Anterior cingulate cortex (tissue), 58 donors: ENCODE measurements at places on chromosomes 1 and 21.

DNA sequence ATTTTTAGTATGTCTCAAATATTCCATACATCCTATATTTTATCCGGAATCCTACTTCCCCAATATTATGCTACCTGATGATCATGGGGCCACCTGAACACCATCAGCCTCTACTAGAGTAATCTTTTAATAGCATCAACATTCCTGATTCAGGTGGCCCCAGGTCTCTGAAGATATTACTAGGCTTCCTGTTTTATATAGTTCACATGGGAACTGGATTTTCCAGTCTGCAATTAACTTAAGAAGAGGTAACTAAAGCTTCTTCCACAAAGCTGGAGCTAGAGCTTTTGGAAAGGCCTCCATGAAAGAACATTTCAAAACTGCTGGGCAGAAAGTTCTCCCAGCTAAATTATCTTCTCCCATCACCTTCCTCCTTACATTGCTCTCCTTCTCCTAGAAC, 72.3 kb upstream of the ADAM30 start:
- no peak for DNase-seq

GRCh38 chr1:55584526-55585401, 369.6 kb upstream of the USP24 start:
- DNase-seq: peak; percentile 24

DNA sequence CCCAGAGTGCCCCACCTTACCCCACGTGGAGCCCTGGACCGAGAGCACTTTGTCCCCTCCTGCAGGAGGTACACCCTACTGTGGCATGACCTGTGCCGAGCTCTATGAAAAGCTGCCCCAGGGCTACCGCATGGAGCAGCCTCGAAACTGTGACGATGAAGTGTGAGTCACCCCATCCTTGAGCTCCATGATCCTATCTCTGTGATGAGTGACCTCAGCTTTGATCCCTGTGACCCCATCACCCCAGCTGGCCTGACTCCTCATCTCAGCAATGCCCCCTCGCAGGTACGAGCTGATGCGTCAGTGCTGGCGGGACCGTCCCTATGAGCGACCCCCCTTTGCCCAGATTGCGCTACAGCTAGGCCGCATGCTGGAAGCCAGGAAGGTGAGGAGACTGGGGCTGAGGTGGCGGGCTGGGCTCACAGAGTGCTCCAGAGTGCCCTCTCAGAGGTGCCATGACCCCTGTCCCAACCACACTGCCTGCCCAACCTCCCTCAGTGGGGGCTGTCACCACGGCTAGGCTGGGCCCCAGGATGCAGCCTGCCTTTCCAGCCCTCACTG, 16.2 kb upstream of the MPL start:
- no peak for DNase-seq

DNA sequence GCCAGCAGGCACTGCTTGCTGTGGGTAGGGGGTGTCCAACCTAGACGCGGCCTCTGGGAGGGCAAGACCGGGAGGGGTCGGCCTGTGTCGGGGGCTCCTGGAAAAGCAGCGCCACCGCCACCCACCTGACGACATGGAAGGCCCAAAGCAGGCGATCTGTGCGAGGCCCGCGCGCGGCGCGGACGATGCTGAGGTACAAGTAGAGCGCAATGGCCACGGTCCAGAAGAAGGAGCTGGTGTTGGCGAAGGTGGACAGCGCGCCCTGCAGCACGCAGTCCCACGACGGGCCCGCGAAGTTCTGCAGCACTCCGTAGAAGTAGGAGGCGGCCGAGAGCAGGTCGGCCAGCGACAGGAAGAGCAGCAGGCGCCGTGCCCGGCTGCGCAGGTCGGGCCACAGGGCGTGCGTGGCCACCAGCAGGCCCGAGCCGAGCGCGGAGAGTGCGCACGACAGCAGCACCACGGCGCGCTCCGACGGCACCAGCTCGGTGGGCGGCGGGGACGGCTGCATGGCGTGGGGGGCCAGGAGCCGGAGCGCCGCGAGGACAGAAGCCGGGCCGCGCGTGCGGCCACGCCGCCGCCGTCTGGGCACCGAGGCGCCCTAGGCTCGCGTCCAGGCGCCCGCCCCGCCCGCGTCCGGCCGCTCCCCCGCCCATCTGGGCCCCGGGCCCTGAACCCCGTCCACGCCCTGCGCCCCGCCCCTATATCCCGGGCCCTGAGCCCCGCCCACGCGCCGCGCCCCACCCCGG, at the start of gene GPR157:
TSS of gene GPR157 (minus strand) at position 583 of the 746 bp plus-strand sequence. CDS start at position 508, 75 bp downstream.
- DNase-seq: peak; percentile 40

DNA sequence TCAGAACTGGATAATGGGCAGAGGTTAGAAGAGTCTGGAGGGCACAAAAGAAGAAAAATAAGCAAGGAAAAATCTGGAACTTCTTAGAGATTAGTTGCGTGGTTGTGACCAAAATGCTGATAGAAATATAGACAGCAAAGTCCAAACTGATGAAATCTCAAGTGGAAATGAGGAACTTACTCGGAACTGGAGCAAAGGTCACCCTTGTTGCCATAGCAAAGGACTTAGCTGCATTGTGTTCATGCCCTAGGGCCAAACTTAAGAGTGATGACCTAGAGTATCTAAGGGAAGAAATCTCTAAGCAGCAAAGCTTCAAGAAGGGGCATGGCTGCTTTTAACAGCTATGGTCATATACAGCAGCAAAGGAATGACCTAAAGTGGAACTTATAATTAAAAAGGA, 180.0 kb downstream of the TTLL7 start:
- no peak for DNase-seq

DNA sequence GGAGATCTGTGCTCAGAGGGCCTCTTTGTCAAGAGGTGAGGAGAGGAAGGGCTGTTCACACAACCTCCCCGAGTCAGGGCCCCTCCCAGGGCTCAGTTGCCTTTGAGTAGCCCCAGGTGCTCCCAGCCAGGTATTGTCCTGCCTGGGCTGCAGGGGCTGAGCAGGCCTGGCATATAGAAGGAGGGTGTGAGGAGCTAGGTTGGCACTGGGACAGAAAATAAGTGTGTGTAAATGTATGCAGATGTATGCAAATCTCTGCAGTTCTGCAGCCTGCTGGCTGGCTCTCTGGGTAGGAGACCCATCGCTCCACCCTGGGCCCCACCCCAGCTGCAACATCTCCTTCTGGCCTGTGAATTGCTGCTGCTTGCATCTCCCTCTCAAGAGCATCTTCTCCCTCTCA, 52.4 kb downstream of the NAV1 start:
- DNase-seq: no peak

DNA sequence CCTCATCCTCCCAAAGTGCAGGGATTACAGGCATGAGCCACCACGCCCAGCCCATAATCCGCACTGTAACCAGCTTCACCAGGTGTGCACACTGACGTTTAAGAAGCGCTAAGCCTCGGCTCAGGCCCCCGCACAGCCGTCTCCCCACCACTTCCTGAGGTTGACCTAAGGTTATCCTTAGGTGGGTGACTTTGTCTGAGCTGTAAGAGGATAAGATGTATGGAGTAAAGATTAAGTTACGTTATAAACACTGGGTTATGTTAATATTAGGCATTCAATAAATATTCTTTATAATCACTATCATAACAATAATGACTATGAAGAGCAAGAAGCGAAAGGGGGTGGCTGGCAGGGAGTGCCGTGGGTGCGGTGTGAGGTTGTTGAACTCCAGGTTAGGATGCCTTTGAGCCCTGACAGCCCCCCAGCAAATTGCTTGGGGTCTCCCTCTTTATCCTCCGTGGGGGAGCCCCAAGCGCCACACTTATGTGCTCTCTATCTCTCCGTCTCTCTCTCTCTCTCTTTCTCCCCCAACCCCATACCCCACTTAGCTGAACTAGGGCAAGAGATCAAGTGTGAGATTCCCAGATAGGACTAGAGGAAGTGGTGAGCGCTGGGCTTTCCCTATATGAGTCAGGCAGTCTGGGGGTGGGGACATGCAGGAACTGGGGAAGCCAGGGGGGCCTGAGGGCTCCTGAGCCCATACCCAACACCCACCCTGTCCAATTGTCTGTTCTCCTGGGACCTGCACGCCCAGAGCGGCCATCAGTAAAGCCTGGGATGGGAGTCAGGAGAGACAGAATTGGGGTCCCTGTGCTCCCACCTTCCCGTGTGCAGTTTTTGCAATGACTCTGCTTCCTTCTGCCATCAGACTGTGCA, 7.6 kb downstream of the EFHD2 start:
- no peak for DNase-seq

DNA sequence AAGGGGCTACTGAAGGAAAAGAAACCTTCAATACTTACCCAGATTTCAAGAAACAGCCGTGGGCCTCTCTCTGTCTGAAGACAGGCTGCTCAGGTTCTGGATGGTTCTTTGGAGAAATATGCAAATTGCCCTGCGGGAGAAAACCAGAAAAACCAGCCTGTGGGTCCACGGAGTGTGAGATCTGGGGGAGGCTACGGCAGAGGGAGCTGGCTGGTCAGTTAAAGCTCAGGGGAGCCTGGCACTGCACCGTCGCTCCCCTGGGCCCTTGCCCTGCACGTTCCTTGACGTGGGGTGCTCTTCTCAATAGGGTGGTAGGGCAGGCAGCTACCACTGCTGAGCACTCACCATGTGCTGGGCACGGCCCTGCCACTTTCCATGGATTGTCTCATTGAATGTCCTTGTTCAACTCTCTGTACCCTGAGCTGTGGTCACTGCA, 12.7 kb downstream of the TMCO4 start:
- DNase-seq: no peak

- no peak for DNase-seq
Observed at GRCh38 chr1:200867018-200867811, 5.6 kb upstream of the GPR25 start.

- DNase-seq: no peak
Observed at GRCh38 chr1:218156595-218156994, 128.5 kb upstream of the RRP15 start.

DNA sequence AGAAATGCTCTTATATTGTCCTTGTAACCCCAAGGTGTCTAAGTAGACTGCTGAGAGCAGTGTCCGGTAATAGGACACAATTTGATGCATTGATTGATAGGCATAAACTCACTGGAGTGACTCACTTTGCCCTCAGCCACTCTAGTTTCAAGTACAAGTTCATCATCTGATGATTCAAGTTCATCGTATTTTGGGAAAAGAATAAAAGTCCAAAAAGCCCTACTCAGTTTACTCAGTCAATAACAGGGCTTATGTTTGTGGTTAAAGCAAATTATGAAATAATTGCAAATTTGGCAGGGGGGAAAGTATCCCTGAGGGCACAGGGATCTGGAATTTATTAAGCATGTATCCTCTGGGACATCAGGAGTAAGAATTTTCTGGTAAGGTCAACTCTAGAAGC, 7.6 kb upstream of the ATF3 start:
- no peak for DNase-seq

- no peak for DNase-seq
Observed at GRCh38 chr1:155941845-155942531, 550 bp downstream of the RXFP4 start.

DNA sequence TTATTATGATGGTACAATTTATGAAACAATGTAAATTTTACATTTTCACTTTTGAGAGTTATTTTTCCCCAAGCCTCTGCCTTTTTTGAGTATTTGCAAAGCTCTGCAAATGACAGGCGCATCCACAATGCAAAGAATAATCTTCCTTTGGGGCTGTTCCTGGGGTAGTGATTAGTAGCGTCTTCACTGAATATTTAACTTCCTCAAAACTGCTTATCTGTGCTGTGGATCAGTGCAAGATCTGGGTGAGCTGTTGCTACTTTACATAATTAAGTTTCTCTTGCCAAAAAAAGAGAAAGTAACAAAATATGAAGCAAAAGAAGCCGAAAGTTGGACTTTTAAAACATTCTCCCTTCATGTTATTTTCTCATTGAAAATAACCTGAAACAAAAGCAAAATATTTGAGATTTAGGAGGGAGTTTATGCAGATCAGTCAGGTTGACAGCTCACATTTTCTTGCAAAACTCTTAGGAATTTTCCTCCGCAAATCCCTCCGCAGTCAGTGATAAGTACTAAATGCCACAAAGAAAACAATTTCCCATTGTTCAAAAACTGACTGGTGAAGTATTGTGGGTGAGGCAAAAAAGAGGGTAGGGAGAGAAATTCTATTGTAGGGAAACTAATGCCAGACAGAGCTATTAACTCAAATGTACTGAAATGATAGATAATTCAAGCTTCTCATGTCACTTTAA, 276.4 kb upstream of the B3GALT2 start:
- DNase-seq: no peak
